ENCODE measurements at places on chromosomes 13 and 19.

DNA sequence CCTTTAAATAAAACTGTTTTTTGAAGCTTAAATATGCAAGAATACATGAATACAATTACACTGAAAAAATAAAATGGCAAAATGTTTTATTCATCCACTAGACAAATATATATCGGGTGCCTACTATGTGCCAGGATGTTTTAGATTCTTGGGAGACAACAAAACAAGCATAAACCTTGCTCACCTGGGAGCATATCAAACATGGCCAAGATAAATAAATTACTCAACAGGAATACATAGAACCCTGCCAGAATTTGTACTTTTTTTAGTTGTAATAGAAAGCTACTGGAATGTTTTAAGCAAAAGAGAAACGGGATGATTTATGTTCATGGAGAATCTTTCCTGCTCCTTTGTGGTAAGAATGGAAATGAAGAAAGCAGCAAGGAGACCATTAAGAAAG, 2358.5 kb upstream of the PCDH20 start:
- no peak for DNase-seq

- no peak for DNase-seq
These were observed 1238.9 kb upstream of the MIR17HG start for GRCh38 chr13:90108547-90108946.

DNA sequence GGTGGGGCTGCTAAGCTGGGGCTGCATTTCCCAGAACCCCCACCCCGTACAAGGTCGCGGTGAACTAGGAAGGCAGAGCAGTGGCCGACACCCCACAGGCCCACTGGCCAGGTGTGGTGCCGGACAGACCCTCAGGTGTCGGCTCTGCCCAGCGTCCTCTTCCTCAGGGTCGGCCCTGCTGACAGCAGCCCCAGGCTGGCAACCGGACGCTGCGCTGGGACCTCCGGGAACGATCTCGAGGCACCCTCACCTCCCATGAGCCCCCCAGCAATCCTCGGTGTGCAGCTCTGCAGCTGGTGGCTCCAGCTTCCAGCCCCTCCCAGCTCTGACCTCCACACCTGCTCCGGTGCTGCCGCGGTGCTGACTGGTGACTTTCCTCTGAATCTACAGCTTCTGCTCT, 142.9 kb upstream of the SPACA7 start:
- DNase-seq: no peak

DNA sequence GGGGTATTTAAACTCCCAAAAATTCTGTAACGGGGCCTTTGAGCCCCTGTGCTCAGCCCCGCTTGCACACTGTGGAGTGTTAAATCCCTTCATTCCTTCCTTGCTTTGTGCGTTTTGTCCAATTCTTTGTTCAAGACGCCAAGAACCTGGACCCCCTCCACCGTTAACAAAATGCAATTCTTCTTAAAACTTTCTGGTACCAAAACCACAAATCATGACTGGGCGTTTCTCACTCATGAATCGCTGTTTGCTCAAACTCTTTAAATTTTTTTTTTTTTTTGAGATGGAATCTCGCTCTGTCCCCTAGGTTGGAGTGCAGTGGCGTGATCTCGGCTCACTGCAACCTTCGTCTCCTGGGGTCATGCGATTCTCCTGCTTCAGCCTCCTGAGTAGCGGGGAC, 881 bp downstream of the ZNF20 start:
- peak; percentile 19 for DNase-seq

- DNase-seq: no peak
These were observed 4.0 kb upstream of the PRAM1 start for GRCh38 chr19:8506402-8506957.

DNA sequence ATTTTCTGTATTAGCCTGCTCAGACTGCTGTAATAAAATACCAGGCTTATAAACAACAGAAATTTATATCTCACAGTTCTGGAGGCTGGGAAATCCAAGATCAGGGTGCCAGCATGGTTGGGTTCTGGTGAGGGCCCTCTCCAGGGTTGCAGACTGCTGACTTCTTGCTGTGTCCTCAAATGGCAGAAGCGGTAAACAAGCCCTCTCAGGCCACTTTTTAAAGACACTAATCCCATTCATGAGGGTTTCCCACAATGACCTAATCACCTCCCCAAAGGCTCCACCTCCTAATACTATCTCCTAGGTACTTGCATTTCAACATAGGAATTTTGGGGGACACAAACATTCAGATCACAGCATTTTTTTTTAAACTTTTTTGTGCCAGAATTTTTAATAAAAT, 159.3 kb downstream of the PDS5B start:
- DNase-seq: no peak

GRCh38 chr19:1421218-1421957, 14.0 kb downstream of the DAZAP1 start:
- DNase-seq: no peak

DNA sequence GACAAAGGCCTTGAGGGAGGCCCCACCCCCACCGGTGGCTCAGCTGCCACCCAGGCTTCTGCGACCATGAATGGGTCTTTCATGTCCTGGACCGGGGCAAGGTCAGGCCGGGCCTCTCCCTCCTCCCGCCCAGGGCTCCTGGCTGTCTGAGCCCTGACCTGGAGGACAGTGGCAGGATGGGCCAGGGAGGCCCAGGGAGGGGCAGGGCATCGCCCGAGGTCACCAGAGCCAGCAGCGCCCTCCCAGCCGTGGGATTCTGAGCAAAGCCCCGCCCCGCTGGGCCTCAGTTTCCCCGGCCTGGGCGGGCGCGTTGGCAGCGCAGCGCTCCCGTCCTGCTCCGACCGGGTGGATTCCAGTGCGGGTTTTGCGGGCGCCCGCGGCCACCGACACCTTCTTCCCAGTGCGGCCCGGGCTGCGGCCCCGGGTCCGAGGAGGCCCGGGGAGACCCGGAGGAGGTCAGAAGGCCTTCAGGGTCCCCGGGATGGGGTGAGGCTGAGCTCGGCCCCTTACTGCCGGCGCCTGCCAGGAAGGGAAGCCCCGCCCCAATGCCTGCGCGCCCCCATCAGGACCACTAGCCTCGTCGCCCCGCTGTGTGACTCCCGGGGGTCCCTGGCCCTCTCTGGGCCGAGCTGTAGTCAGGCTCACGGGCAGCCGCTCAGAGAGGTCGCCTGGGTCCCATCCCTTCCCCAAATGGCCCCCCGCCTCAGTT, 24.6 kb upstream of the SEMA6B start:
- peak; percentile 38 for DNase-seq

All from EH (cell line).